ENCODE measurements at places on chromosomes 12 and 14. TPM values are rescaled to one million over a fixed set of nuclear protein-coding genes. Genes with fewer than 3 reads are reported as not detected.
A peak's percentile ranks its signal among the peaks of the same experiment; 100 is the strongest.

- DNase-seq = no peak
These were observed 7.4 kb downstream of the KRT84 start for GRCh38 chr12:52378091-52378490.

GRCh38 chr14:96399405-96399804, 7.5 kb downstream of the AK7 start:
- DNase-seq = no peak

GRCh38 chr14:102819176-102819628, 42.0 kb downstream of the TRAF3 start:
- DNase-seq = no peak

DNA sequence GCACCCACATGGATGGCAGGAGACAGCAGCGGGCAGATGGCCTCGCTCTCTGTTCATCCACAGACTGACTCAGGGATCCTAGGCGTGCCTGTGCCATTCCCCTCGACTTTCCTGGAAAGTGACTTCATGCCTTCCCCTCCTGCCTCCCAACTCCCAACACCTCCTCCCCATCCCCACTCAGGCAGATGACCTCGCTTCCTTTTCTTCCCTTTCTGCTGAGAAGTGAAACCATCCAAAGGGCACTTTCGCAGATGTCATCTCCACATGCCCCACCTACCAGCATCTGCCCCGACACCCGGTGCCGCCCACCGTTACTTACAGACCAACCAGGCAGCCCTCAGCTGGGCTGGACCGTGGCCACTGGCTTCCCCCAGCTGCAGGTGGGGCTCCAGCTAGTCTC, 29.6 kb downstream of the BEGAIN start:
- DNase-seq = no peak

DNA sequence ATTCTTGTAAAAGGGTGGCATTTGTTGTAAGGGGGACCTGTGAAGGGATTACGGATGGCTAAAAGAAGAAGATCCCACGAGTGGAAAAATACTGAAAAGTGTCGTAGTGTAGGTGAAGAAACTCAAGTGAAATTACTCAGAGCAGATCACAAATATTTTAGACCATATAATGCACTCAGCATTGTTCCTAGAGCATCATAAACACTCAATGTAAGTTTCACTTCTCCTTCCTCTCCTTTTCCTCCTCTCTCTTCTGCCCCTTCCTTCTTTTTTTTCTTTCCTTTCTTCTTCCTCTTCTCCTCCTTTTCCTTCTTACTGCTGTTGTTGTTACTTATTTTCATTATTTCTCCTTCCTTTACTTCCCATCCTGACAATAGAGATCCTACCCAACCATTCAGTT, 445.6 kb downstream of the ADAMTS20 start:
- no peak for DNase-seq

DNA sequence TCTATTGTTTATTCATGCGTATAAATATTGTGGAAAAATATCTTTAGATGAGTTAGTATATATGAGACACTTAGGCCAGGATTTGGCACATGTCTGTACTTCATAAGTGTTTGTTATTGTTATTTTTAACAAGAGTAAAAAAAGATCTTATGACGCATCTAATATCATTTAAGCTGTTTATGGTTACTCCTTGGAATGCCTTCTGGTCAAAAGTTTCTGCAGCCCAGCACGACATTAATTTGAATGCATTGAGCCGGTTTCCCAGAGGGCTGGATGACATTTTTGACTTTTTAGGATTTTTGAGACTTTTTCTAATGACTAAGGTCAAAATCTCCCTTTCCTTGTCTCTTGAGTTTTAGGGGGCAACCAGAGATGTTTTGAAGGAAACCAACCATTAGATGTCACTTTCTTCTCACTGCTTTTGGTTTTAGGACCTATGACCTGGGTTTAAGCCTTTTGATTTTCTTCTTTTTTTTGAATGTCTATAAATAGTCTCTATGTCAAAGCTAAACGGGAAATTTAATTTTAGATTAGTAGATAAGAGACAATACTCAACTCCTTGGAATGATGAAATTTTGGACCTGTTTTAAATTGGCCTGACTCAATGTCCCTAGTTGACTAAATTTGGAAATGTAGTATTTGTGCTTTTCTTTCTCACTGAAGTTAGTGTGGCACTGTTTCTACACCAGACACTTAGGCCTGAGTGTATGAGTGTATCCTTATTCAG, 215.5 kb downstream of the AEBP2 start:
- DNase-seq = no peak

DNA sequence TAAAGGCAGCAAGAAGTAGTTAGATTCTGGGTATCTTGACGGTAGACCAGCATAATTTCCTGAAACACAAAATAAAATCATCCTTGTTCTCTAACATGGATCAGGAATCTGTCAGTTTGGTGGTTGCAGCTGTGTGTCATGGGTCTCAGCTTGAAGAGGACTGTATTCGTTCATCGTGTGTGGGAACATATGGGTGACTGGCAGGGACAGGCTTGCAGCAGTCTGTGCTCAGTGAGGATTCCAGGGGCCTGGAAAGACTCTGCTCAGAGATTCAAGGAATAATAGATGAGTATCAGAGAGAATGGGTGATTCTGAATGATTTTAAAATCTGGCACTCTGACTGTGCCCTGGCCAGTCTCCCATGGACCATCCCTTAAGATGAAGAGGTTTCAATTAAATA, 421.6 kb downstream of the APAF1 start:
- no peak for DNase-seq

DNA sequence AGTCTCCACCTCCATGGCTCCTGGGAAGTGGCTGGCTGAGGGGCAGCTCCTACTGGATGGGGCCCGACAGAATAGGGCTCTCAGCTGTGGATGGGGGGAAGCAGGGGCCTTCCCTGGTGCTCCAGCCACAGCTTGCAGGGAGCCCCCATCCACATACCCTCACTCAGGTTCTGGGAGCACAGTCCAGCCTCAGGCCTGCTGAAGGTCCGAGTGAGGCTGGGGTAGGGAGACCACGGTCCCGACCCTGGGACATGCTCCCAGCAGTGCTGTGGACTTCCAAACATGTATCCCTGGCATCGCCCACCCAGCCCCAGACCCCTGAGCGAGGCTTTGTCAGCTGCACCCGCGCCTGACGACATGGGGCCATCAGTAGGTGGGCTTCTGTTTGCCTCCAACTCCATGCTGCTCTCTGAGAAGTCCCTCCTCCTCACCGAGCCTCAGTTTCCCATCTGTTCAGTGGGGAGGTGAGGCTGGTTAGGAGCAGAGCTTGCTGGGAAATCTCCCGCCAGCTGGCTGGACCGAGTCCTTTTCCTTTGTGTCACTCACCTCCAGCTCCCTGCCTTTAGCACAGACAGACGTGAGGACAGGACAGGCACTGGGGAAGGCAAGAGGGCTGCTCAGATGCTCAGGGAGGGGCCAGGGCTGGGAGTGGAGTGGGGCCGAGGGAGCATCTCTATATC, 9.1 kb upstream of the ATG101 start:
- DNase-seq = no peak

- no peak for DNase-seq
These were observed 45.8 kb upstream of the TBX3 start for GRCh38 chr12:114729731-114730130.

DNA sequence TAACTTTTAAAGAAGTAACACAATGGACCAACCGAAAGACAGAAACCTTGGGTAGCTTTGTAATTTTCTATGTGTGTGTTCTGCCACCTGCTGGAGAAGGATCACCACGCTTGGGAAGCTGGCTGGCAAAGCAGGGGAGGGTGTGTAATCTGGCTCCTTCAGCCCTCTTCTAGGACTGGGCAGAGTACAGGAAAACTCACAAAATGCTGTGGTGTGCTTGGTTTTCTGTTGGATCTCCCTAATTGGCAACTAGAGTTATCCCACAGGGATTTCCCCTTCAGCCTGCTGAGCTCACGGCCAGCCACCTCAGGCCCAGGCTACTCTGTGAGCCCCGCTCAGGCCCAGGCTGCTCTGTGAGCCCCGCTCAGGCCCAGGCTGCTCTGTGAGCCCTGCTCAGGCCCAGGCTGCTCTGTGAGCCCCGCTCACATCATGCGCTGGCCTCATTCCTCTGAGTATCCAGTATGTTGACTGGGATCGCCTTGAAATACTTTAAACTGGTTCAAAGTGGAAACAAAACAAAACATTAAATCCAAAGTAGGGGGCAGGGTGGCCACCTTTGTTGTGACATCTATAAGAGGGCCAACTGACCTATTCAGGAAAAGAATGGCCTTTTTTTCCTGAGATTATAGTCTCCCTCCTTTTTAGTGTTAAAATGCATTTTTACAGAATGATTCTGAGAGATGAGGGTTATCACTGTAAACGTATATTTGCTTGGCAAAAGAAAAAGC, 52.0 kb upstream of the RNU6-8 start:
- DNase-seq = no peak

DNA sequence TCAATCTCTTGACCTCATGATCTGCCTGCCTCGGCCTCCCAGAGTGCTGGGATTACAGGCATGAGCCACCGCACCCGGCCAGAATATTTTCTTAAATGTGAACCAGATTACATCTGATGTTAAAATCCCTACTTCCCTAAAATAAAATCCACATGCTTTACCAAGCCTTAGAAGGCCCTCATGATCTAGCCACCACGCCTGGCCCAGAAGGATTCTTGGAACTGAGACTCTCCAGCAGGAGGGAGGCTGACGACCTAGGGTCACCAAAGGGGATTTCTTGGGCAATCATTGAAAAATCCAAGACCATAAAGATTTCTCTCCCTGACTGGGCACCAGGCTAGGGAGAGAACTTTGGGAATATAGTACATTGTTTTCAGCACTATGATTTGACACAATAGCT, 25.2 kb upstream of the RASSF3 start:
- no peak for DNase-seq

DNA sequence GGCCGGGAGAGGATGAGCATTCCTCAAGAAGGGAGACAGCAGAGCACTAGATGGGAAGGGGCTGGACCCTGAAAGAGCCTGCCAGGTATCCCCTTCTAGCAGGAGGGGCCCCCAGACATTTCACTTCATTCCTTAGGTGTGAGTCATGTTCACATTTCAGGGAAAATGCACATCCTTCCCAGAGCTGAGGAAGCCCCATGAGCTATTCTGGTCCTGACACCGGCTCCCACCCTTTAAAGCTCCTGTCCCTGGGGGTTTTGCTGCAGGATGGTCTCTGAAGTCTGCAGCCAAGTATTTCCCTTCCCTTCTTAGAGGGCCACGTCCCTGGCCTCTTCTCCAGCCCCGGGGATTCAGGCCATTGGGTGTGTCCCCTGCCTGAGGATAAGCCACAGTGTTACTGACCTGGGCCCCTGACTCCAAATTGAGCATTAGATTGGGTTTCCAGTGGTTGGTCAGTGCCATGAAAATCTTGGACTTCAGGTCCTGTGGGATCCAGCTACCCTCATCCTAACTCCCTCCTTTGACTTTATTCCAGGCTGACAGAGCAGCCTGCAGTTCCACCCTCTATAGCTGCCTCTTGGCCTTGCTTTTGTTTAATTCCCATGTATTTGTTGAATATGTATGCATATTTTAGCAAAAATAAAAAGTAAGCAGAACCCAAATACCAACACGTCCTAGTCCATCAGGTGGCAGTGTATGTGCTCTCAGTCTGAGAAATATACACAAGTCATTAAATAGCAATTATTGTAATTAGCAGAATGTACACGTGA, 267.1 kb downstream of the CACNA1C start:
- DNase-seq = no peak

GRCh38 chr12:93448796-93449195, 7.0 kb upstream of the UBE2N start:
- no peak for DNase-seq

- DNase-seq = no peak
These were observed 136.1 kb upstream of the MAP1LC3B2 start for GRCh38 chr12:116423094-116423493.

DNA sequence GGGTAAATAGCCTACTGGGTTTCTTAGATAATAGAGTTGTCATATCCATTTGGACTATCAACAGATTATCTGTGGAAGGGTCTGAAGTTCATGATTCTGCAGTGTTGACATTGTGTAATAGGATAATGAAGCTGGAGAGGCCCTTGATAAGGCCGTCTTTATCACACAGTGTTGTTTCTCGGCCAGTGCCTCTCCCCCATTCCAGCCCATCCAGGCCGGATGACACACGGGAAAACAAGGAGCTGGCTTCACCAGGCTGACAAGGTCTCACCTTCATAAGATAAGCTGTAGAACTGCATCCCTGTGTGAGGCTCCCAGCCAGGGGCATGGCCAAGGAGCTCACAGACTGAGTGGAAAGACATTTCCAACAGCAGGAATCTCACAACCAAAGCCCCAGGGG, 8.7 kb upstream of the EML1 start:
- DNase-seq = no peak

DNA sequence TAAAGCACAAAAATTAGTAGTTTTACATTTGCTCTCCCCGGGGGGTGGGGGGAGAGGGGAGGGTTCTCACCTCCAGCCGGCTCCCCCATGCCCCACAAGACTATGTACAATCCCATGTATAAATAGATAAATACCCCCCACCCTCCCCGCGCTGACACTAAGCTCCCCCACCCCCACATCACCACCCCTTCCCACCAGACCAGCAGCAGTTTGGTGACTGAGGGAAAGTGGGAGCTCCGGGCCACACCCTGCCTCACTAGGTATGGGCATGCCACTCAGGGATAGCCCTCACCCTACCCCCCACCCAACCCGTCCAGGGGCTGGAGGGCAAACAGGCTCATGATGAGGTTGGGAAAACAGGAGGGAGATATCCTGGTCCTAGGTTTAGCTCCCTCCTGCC, 1.9 kb upstream of the PRKAG1 start:
- no peak for DNase-seq

- DNase-seq = peak; percentile 82
These were observed 15.4 kb downstream of the ISCA2 start for GRCh38 chr14:74508844-74509428.

DNA sequence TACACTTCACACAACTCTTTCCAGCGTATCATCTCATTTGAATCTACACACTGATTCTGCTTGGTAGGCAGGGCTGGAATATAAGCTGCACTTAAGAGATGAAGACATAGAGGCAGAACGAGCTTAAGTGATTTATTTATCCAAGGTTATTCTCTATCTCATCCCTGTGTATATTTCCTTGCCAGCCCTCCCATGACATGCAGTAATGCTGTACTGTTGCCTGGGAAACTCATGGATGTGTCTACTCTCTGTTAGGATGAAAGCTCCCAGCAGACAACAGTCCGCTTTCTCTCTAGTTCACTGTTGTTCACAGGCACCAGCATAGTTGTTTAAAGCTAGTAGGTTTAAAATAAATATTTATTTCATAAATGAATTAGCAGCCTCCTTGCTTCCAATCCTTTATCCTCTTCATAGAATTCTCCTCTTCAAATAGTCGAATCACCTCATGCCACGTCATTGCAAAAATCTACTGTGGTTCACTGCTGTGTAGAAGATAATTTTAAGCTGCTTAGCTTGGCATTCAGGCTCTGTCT, 25.4 kb downstream of the FGF6 start:
- no peak for DNase-seq

- DNase-seq = no peak
These were observed 256.7 kb downstream of the ITPR2 start for GRCh38 chr12:26576266-26576665.

GRCh38 chr14:72644758-72645489, 249.0 kb downstream of the DPF3 start:
- DNase-seq = no peak

Gene LUM
- 834 TPM for total RNA-seq

Gene NTS
- not detected for total RNA-seq

Gene CLEC14A
- total RNA-seq = not detected

Gene PPHLN1
- 49.7 TPM for total RNA-seq

Gene EMC9
- 14.0 TPM for total RNA-seq

Gene XRCC3
- 9.9 TPM for total RNA-seq

Gene BIN2
- total RNA-seq = not detected

Gene SAMD15
- 1.4 TPM for total RNA-seq

Gene MIP
- not detected for total RNA-seq

Gene ACOT6
- total RNA-seq = not detected

Gene BCL2L2
- total RNA-seq = 34.2 TPM
